ENCODE measurements at places on chromosomes 13 and 19.

- no peak for DNase-seq
These were observed 2.7 kb downstream of the CYP4F12 start for GRCh38 chr19:15675560-15675959.

GRCh38 chr19:47253467-47253881, 2.9 kb upstream of the CCDC9 start:
- DNase-seq = no peak

DNA sequence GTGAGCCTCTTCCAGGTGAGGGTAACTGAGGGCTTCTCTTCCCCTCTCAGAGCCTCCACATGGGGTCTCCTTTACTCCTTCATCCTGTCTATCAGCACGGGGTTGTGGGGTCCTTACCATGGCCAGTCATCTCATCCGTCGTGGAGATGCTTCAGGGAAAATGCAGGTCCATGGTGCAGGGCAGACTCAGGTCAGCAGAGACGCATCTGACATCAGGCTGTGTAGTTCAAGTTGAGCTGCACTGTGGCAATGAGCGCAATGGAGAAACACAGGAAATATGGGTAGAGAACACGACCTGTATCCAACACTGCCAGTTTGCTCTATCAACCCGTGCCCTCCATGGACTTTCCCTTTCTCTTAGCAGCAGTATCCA, 13.9 kb downstream of the LILRA5 start:
- DNase-seq = no peak

DNA sequence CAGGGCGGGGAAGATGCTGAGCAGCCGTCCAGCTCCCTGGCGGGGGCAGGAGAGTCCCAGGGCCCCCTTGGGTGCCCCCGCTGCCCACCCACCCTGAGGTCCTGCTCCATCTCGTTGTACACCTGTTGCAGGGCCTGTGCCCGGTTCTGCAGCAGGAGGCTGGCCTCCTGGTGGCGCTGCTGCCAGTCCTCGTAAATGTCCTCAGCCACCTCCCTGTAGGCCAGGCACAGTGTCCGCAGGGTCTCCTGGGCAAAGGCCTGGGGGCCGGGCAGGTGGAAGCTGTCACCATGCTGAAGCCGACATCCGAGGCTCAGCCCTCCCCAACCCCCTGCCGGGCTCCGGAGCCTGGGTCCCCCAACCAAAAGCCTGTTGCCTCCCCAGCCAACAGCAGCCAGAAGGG, 20.2 kb downstream of the ATP8B3 start:
- no peak for DNase-seq

DNA sequence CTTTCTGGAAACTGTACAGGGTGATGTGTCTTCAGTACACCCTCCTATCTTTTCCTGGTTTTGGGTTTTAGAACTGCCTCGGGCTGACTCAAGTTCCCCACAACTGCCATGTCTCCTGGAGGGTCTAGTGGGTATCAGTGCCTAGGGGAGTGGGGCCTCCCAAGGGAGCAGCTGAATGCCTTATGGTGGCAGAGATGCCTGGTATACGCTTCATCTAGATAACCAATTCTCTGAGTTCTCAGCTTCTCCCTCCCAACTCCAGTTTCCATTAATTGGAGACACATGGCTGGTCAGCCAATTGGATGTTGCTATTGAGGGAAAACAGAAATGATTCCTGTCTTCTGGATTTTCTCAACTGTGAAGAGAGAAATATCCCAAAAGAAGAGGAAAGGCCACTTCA, 12.8 kb downstream of the ZNF439 start:
- DNase-seq = no peak

- no peak for DNase-seq
These were observed 25.0 kb downstream of the CKM start for GRCh38 chr19:45297674-45298073.

- no peak for DNase-seq
These were observed 79.2 kb upstream of the UQCRFS1 start for GRCh38 chr19:29292153-29292552.

DNA sequence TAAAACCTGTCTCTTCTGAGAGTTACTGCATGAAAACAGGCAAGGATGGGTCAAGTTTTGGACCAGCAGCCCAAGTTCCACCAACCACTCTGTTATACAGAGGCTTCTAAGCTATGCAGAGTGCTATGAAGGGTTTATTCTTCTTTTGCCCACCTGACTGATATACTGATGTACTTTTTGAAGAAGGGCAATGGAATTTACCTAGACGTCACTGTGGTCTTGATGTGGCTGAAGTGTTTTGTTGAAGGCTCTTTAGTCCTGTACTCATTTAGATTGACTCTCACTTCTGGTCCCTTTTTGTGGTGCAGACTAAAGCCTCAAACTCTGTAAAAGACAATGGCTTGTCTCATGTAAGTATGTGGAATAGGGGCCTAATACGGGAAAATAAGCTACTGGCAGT, 92.0 kb downstream of the DGKH start:
- no peak for DNase-seq

DNA sequence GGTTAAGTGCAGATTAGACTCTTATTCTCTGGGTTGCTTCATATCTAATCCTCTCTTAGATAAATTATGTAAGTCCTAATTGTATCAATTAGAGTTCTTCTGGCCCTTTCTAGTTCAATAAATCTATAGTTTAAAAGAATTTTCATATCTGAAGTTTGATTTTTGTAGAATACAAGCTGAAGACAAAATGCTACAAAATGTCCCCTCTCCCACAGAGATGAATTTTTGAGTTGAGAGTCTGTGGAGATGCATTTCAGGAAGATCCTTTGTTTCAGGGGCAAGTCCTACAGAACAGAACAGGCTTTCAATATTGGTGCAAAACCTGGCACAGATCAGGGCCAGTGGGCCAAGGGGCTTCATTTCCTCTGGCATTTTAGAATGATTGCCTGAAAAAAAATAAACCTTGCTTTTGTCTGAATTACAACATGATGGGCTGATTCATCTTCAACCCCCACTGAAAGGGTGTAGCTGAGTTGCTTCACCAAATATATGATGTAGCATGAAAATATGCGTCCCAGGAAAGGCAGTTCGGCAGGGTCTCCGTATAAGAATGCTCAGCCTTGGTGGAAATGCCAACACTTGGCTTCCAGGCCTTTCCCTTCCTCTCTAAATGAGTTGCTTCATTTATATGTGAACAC, 6.4 kb upstream of the IPO5 start:
- DNase-seq = no peak

DNA sequence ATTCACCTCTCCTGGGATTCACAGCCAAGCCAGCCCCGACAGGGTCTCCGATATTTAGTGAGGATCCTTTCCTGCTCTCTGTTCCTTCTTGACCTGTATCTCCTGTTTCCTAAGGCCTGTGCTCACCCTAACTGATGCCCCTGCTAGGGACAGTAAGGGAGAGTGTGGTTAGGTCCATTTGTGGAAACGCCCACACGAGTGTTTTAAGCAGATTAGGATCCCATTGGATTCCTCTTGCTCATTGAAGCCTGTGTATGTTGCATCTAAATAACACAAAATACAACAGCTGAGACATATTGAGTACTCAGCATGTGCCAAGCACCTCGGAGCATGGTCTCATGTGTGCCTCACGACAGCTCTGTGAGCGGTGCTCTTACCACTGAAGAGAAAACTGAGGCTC, 64.9 kb downstream of the EFNB2 start:
- DNase-seq = peak; percentile 52

GRCh38 chr13:103510007-103510535, 443.9 kb upstream of the SLC10A2 start:
- no peak for DNase-seq

DNA sequence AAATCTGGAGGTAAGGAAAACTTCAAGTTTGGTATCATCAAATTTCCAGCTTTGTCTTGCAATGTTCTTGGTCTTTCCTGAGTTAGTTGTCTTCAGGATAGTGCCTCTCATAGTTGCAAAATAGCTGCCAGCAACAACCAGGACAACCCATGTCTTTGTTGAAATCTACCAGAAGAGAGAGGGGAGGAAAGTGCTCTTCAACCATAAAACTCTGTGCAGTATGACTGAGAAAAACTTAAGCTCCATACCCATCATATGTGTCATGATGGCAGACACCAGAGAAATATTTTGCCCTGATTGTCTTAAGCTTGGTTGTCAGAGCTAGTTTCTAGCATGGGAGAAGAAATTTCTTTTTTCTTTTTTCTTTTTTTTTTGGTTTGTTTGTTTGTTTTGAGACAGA, 103.3 kb downstream of the SPRY2 start:
- DNase-seq = no peak

DNA sequence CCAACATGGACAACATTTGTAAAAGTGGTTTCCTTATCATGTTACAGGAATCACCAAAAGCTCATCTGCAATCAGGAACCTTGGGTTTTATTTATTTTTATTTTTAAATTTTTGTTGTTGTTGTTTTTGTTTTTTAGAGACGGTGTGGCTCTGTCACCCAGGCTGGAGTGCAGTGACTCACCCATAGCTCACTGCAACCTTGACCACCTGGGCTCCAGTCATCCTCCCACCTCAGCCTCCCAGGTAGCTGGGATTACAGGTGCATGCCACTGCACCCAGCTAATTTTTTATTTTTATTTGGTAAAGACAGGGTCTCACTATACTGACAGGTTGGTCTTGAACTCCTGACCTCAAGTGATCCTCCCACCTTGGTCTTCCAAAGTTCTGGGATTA, 13.6 kb upstream of the SERP2 start:
- no peak for DNase-seq

DNA sequence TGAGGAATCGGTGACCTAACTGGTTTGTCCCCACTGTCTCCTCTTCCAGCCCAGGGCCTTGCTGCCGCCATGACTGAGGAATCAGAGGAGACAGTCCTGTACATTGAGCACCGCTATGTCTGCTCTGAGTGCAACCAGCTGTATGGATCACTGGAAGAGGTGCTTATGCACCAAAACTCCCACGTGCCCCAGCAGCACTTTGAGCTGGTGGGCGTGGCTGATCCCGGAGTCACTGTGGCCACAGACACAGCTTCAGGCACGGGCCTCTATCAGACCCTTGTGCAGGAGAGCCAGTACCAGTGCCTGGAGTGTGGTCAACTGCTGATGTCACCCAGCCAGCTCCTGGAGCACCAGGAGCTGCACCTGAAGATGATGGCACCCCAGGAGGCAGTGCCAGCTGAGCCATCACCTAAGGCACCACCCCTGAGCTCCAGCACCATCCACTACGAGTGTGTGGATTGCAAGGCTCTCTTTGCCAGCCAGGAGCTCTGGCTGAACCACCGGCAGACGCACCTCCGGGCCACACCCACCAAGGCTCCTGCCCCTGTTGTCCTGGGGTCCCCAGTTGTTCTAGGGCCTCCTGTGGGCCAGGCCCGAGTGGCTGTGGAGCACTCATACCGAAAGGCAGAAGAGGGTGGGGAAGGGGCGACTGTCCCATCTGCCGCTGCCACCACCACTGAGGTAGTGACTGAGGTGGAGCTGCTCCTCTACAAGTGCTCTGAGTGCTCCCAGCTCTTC, 2.7 kb downstream of the ZNF574 start:
- peak; percentile 26 for DNase-seq

- peak; percentile 66 for DNase-seq
These were observed 575.8 kb downstream of the DACH1 start for GRCh38 chr13:71290963-71291841.

DNA sequence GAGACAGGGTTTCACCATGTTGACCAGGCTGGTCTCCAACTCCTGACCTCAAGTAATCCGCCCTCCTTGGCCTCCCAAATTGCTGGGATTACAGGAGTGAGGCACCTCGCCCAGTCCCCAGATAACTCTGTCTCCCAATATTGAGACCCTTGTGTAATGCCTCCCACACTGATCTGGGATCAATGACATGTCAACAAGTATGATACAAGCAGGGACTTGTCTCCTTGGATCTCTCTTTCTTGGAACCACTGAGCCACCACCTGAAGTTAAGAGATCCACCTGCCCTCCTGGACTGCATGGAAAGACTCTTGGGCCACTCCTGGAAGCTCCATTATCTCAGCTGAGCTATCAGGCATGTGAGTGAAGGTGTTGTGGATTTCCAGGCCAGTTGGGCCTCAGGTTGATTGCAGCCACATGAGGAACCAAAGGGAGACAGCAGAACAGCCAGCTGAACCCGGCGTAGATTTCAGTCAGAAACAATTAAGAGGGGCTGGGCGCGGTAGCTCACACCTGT, 15.1 kb downstream of the NFKBID start:
- DNase-seq = no peak

GRCh38 chr19:38049105-38049649, 142.2 kb downstream of the SIPA1L3 start:
- peak; percentile 62 for DNase-seq

DNA sequence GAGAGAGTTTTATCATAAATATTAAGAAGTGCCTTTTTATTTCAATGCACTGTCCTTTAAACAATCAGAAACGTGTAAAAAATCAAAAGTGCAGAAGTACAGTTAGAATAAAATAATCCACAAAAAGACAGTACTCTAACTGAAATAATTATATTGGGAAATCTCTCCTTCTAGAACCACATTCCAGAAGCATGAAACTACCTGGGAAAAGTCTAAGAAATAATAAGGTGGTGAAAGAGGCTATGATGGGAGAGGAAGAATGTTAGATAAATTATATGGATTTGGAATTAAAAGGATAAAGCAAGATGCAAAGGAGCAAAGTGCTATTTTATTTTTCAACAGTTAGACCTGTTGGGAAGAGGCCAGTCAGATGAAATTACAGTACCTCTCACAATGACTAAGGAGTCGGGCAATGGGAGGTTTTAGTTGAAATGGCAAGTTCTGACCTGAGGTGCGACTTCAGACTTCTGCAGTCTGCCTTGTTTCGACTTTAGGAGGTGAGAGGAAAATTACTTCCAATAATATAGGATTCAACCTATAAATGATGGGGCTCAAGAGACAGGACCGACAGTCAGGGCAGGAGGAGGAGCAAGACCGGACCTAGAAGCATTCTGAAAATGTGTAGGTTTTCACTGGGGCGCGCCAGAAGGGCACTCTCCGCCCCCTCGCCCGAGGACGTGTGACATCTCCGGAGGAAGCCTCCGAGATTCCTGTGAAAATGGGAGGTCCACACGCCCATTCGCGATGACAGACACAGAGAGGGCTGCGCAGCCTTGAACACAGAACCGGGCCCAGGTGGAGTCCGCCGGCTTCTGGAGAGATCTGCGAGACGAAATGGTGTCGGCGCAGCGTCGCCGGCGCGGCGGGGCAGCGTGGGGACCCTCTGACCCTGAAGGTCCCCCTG, 717 bp downstream of the SPRYD7 start:
- DNase-seq = peak; percentile 71

GRCh38 chr13:20696073-20696472, 7.4 kb upstream of the IL17D start:
- DNase-seq = peak; percentile 48

DNA sequence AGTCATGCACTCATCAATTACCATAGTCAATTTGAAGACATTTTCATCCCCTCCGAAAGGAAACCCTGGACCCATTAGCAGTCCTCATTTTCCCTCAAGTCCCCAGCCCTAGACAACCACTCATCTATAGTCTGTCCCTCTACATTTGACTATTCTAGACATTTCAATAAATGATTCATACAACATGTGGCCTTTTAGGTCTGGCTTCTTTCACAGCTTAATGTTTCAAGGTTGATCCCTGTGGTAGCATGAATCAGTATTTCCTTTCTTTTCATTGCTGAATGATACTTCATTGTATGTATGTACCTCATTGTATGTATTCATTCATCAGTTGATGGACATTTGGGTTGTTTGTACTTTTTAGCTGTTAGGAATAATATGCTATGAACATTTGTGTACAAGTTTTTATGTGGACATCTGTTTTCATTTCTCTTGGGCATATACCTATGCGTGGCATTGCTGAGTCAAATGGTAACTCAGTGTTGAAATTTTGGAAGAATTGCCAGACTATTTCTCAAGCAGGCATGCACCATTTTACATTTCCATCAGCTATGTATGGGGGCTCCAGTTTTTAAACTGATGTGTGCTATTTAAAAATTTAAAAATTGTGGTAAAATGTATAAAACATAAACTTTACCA, 18.4 kb downstream of the SPATA13 start:
- no peak for DNase-seq

GRCh38 chr13:23915308-23915707, 18.0 kb upstream of the C1QTNF9B start:
- DNase-seq = peak; percentile 5
